Activated naive CD8-positive, alpha-beta T cell treated with anti-CD3 and anti-CD28 coated beads, Interleukin-2, amount 50 U/mL, for 24 hours (primary cell): ENCODE measurements at places on chromosomes 1 and 21.

DNA sequence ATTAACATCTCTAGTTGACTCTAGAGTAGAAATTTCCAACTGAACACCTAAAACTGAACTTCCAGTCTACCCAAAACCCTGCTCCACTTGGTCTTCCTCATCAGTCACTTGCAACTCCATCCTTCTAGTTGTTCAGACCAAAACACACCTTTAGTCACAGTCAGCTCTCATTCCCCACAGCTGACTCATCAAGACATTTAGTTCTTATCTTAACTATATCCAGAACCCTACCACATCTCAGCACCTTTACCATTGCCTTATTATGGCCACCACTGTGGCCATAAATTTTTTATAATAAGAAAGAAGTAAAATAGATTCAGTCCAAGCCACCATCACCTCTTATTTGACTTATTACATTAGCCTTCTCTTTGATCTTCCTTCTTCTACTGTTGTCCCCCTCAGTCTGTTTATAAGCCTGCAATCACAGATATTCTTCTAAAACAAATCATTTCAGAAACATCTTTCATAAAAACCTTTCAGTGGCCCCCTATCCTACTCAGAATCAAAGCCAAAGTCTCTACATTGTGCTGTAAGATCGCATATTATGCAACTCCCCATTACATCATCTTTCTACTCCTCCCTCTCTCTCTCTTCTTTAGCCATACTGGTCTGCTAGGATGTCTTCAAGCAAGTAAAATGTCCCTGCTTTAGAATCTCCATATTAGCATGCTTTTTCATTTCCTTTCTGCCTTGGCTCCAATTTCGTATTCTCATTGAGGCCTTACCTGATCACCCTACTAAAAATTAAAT is 275.9 kb downstream of the LRRC40 start:
- DNase-seq, result no peak

DNA sequence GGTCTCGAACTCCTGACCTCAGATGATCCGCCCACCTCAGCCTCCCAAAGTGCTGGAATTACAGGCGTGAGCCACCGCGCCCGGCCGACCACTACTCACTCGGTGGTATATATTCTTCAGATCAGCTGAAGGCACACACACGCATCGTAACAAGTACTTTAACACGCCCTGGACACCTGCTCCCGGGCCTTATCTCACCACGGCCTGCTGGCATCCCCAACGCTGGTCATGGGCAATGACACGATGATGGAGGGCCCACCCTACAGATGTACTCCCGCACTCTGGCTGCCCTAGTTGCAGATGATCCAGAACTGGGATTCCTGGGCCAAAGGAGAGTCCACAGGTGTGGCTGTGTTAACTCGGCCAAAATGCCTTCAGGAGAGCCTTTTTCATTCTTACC is 11.6 kb downstream of the UBE2J2 start:
- DNase-seq, result no peak

DNA sequence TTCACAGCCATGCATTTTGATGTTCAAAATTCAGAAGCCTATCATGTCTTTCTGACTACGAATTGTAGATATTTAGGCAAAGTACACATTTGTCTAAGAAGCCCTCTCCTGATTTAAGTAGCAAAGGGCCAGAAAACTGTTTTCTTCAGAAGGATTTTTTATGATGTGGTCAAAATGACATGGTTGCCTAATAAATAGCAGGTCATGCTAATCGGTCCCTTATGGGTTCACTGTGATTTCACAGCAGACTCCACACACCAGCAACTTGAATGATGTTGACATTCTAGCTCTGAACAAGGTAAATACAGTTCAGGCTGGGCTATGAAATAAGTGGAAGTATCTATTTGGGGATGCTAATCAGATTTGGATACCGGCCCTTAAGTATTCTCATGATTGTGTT is 178.7 kb upstream of the DPYD start:
- no peak for DNase-seq

GRCh38 chr1:85214654-85215053 is 13.8 kb upstream of the SYDE2 start:
- no peak for DNase-seq

GRCh38 chr1:203559523-203559922 is 65.6 kb downstream of the OPTC start:
- no peak for DNase-seq

- peak; percentile 35 for DNase-seq
Measured at GRCh38 chr1:7218210-7218832, 433.1 kb downstream of the CAMTA1 start.

DNA sequence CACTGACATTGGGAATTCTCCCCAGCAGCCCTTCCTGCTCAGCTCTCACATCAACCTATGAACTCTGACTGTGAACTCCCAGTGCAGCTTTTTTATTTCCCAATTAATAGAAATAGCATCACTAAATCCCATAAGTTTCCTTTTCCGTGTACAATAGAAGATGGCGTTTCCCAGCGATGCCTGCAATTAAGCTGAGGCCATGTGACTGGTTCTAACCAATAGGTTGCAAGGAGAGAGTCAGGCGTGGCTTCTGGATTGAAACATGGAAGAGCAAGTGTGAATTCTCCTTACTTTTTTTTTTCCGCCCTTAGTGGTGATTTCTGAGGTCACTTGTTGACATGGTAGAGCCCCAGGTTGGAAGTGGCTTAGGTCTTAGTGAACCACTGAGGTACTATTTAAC is 59.0 kb upstream of the IGSF5 start:
- DNase-seq, result no peak

GRCh38 chr1:28139025-28139712 is 37.3 kb downstream of the PTAFR start:
- no peak for DNase-seq
